GM23338 (cell line): ENCODE measurements at places on chromosomes 2 and 18. TPM values are rescaled to one million over a fixed set of nuclear protein-coding genes. Genes with fewer than 3 reads are reported as not detected.

The EVX2 gene
- polyA plus RNA-seq: not detected in 2 replicates

The ZNF397 gene
- polyA plus RNA-seq: 19.1 and 20.7 TPM in 2 replicates

The COLEC11 gene
- polyA plus RNA-seq: 1.5 and 1.8 TPM in 2 replicates

The LINC00305 gene
- not detected in 2 replicates for polyA plus RNA-seq

The NPAS2 gene
- 1.0 and 1.1 TPM in 2 replicates for polyA plus RNA-seq

The PLB1 gene
- 0.06 TPM in 1 of 2 replicates, not detected in the other for polyA plus RNA-seq

The GMCL1 gene
- polyA plus RNA-seq: 27.0 and 27.7 TPM in 2 replicates

The CDKL4 gene
- not detected in 2 replicates for polyA plus RNA-seq

The MC5R gene
- polyA plus RNA-seq: 0.11 and 0.21 TPM in 2 replicates

The KCNF1 gene
- 0.11 and 0.19 TPM in 2 replicates for polyA plus RNA-seq

The BUB1 gene
- 50.8 and 59.4 TPM in 2 replicates for polyA plus RNA-seq

The GPR35 gene
- 0.21 TPM in 1 of 2 replicates, not detected in the other for polyA plus RNA-seq

The RGPD3 gene
- polyA plus RNA-seq: 0.08 TPM in 1 of 2 replicates, not detected in the other

The SERPINB2 gene
- polyA plus RNA-seq: not detected in 2 replicates

The SCLY gene
- 57.2 and 61.1 TPM in 2 replicates for polyA plus RNA-seq

The USP14 gene
- polyA plus RNA-seq: 70.3 and 83.5 TPM in 2 replicates

The RAD51AP2 gene
- polyA plus RNA-seq: 0.16 and 0.23 TPM in 2 replicates

The SCYGR4 gene
- polyA plus RNA-seq: not detected in 2 replicates

The COL3A1 gene
- 0.31 TPM in 2 replicates for polyA plus RNA-seq

The SLC5A6 gene
- polyA plus RNA-seq: 41.0 and 44.3 TPM in 2 replicates

The NCK2 gene
- 26.9 and 28.4 TPM in 2 replicates for polyA plus RNA-seq

The HS1BP3 gene
- polyA plus RNA-seq: 6.0 and 7.2 TPM in 2 replicates

The IL1B gene
- 0.14 TPM in 1 of 2 replicates, not detected in the other for polyA plus RNA-seq

The XRCC5 gene
- polyA plus RNA-seq: 432 and 524 TPM in 2 replicates

The ACKR3 gene
- 0.57 and 1.0 TPM in 2 replicates for polyA plus RNA-seq

The TMEM163 gene
- polyA plus RNA-seq: 1.3 and 1.8 TPM in 2 replicates

The SULT1C2 gene
- polyA plus RNA-seq: 1.2 and 1.9 TPM in 2 replicates

The RESP18 gene
- not detected in 2 replicates for polyA plus RNA-seq

The B3GNT7 gene
- polyA plus RNA-seq: 44.2 and 47.1 TPM in 2 replicates

The ACP1 gene
- polyA plus RNA-seq: 263 and 281 TPM in 2 replicates

The PRKRA gene
- 38.6 and 44.0 TPM in 2 replicates for polyA plus RNA-seq

The SAG gene
- polyA plus RNA-seq: not detected in 2 replicates
